ENCODE measurements at places on chromosomes 2 and 18. TPM values are rescaled to one million over a fixed set of nuclear protein-coding genes. Genes with fewer than 3 reads are reported as not detected.

ARHGAP28 gene
- total RNA-seq, result 0.68 TPM

SPC25 gene
- total RNA-seq, result 0.35 TPM

RAPGEF4 gene
- 12.8 TPM for total RNA-seq

POTEJ gene
- total RNA-seq, result not detected

IFIH1 gene
- total RNA-seq, result 9.4 TPM

WNT10A gene
- total RNA-seq, result not detected

DLX2 gene
- not detected for total RNA-seq

PSMA8 gene
- total RNA-seq, result not detected

AQP12A gene
- not detected for total RNA-seq

GAL3ST2 gene
- 0.55 TPM for total RNA-seq

ADAM23 gene
- total RNA-seq, result 0.03 TPM

CNTNAP5 gene
- total RNA-seq, result not detected

MAL gene
- total RNA-seq, result 0.28 TPM

ANKRD30BL gene
- total RNA-seq, result not detected

SH3RF3 gene
- total RNA-seq, result 1.1 TPM

HOXD13 gene
- not detected for total RNA-seq

CLHC1 gene
- 3.5 TPM for total RNA-seq

AGFG1 gene
- total RNA-seq, result 21.9 TPM

FIGLA gene
- not detected for total RNA-seq

CNGA3 gene
- total RNA-seq, result not detected

FAP gene
- total RNA-seq, result 0.58 TPM

ZEB2 gene
- 19.3 TPM for total RNA-seq

ABCG8 gene
- total RNA-seq, result 121 TPM

HS1BP3 gene
- total RNA-seq, result 20.1 TPM

LOXHD1 gene
- total RNA-seq, result not detected

MTCL1 gene
- total RNA-seq, result 2.5 TPM

CRYBA2 gene
- not detected for total RNA-seq

CD207 gene
- not detected for total RNA-seq

WDR54 gene
- 1.5 TPM for total RNA-seq

FMNL2 gene
- 3.4 TPM for total RNA-seq

LRP2 gene
- total RNA-seq, result 0.91 TPM

ADD2 gene
- 0.33 TPM for total RNA-seq

GALM gene
- 28.5 TPM for total RNA-seq

CHRNA1 gene
- not detected for total RNA-seq

IKZF2 gene
- total RNA-seq, result 1.8 TPM

FNDC4 gene
- total RNA-seq, result 61.2 TPM

All from left lobe of liver (tissue), 2 donors.